ENCODE measurements at places on chromosomes 7 and 10.

DNA sequence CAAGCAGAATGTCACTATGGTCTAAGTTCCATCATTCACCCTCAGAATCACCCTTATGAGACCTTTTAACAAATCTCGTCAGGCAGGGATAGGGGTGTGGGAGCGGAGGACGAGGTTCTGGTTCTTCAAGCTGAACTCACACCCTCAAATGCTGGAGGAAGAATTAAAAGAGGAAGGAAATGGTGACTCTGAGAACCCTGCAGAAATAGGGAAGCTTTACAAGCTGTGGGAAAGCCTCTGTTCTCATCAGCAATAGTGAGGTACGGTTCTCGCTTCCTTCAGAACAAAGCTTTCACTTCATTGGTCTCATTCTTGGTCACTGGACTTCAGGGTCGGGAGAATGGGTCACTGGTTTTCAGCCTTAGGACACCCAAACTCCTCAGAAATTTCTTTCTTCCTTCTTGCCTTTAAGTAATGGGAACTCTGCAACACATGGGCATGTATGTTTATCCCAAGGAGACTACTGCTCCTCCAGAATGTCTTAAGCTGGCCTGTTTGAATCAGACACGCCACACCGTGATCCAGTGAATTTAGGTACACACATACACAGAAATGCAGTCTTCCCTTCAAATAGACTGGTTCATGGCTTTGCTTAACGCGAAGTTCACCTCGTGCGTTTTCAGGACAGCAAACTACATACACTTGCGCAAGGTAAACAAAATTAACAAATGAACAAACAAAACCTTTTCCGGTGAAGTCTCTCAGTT is 226.0 kb downstream of the SFMBT2 start:
- DNase-seq, result no peak

DNA sequence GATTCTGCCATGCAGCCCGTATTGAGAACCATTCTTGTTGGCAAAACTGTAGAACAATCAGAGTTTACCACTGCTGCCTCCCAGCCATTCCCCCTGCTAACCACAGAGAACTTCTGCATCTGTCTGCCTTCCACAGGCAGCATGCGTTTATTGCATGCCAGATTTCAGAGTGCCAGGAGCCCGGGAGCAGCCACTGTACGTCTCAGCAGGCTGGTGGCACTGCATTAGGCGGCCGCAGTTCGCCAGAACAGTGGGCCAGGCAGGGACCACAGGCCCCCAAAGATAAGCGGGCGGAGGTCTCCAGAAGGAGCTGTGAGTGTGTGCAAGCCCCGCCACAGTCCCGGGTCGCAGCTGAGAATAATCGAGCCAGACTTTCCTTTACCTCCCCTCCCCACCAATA is 31.8 kb downstream of the ZNF467 start:
- no peak for DNase-seq

DNA sequence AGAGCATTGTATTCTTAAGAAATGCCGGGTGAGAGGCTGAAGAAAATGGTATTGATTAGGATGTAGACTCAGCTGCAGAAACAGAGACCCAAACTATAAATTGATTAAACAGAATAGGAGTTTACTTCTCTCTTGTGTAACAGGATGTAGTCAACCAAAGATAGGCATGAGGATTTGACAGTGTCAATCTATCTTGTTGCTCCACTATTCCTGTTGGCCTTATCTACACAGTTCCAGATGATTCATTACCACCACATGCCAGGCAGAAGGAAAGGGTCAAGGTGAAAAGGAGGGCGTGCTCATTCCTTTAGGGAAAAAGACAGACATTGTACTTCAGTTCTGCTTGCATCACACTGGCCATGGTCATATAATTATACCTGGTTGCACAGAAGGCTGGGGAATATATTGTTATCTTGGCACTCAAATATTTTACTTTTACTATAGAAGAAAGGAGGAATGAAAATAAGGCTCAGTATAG is 11.9 kb upstream of the DMTF1 start:
- no peak for DNase-seq

DNA sequence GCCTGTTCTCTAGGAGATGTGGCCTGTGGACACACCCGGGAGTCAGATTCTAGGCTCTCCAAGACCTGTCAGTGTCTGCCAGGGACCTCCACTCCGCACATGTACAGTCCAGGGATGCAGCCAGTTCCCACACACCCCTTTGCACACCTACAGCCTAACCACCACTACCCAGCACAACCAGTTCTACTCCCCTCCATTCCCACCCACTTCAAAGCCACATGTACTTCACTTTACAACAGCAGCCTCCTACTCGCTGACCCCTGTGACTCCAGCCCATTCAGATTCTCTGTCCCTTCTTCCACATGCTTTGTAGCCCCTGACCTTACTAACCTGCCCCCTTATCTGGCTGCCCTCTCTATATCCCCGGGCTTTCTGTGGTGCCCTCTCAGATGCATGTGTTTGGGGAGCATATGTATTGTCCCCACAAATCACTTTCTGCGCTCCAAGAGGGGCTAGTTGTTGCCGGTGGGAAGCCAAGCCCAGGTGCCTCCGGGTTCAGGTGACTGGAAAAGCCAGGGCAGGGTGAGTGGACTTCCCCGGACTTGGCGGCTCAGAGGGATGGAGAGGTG is 7.2 kb downstream of the LBX1 start:
- DNase-seq, result no peak

DNA sequence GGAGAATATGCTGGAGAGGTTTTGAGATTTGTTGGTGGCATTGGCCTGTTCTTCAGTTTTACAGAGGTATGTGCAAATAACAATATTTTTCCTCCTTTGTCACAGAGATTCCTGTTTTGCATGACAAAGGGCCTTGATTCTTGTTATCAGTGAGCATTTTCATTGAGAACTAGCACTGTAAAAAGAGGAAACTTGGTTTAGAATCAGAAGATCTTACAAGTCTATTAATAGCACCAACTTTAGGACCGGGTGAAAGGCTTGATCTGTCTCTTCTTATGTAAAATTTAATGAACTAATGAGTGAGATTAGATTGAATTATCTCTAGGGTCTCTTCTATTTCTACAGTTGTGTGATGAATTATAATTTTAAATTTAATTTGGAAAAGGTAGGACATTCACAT is 25.5 kb downstream of the TSPAN13 start:
- no peak for DNase-seq

- no peak for DNase-seq
These were observed 508.5 kb downstream of the DNAJB6 start for GRCh38 chr7:157845203-157845835.

- no peak for DNase-seq
These were observed 528.8 kb upstream of the PCDH15 start for GRCh38 chr10:55329796-55330195.

DNA sequence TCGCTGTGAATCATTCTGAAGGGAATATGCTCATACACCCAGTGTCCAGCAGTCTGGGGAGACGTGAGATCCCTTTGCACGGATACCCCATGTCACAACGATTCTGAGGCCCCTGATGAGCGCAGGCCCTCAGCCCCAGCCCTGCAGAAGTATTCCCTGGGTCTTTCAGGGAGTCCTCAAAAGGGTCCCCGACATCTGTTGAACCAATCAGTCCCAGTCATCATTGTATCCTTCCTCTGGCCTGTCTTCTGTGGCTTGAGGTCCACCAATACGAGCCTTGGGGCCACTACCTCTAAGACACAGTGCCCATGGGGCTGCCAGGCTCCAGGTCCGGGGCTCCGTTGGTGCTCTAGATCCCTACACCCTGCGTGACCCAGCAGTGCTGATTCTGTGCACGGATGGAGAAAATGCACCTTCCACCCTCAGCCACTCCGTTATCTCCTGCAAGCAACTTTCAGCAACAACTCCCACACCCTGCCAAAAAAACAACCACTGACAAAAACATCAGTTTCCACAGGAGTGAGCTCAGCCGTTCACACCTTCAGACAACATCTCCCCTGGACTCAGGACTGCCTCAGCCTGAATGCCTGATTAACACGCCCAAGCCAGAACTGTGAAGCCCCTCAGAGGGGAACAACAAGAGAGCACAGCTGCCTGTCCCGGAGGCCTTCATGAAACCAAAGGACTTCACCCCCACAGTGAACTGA is 46.9 kb upstream of the KDM7A start:
- DNase-seq, result no peak

GRCh38 chr7:117044664-117045063 is 91.4 kb downstream of the ST7 start:
- no peak for DNase-seq

GRCh38 chr7:156155988-156156733 is 343.9 kb upstream of the SHH start:
- DNase-seq, result no peak

DNA sequence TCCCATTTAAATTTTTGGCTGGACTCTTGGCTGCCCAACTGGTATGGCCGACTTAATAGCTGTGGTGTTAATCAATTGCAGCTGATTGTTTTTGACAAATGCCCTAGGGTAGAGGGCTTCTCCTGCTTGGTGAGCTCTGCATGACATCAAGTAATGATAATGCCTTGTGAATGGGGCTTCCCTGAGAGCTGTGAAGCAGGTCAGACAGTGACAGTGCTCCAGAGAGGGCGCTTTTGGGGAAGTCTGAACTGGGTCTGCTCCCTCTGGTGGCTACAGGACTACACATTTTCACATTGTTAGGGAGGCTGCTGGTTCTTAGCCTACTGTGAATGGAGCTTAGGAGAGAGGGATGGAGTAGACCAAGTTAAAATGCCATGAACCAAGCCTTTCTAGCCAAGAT is 98.8 kb downstream of the SDK1 start:
- no peak for DNase-seq

- DNase-seq, result peak; percentile 28
These were observed 116.8 kb upstream of the PRSS1 start for GRCh38 chr7:142632271-142633134.

- DNase-seq, result no peak
These were observed 10.8 kb upstream of the ELN start for GRCh38 chr7:74017125-74017524.

GRCh38 chr7:97873606-97874005 is 1.4 kb upstream of the ASNS start:
- no peak for DNase-seq

DNA sequence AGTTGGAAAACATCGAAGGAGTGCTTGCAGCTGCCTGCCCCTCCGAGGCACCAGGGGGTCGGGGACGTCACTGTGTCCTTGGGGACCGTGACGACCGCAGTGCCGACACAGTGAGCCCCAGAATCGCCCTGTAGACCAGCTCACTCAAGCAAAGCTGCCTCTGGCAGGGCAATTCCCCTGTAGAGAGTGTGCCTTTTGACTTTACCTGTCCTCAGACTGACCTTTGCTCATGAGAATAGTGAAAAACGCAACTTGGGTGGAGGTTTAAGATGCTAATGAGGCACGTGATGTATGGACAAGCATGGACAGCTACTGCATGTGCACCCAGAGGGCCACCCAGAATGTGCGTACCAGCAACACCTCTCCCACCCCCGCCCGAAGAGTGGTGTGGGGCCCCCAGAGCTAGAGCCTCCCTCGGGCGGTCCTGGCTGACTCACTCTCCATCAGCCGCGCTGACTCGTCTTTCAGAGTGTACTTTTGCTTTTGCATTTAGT is 271.9 kb downstream of the ADARB2 start:
- DNase-seq, result no peak

DNA sequence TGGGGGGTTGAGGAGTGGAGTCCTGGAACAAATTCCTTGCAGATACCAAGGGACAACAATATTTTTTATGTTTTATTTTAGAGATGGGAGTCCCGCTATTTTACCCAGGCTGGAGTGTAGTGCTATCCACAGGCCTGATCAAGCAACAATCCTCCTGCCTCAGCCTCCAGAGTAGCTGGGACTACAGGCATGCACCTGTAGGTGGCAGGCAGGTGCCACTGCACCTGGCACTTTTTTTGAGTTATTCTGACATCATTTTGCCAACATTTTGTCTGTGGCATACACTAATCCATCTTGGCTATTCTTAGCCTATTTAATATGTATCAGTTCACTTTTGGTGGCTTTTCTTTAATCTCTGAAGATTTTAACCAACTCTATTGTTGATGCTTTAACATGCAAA is 317.8 kb upstream of the MTPN start:
- DNase-seq, result no peak

- DNase-seq, result peak; percentile 10
These were observed 747 bp downstream of the GDI2 start for GRCh38 chr10:5812283-5813090.

- DNase-seq, result no peak
These were observed 46.0 kb upstream of the CDK1 start for GRCh38 chr10:60732198-60732806.

DNA sequence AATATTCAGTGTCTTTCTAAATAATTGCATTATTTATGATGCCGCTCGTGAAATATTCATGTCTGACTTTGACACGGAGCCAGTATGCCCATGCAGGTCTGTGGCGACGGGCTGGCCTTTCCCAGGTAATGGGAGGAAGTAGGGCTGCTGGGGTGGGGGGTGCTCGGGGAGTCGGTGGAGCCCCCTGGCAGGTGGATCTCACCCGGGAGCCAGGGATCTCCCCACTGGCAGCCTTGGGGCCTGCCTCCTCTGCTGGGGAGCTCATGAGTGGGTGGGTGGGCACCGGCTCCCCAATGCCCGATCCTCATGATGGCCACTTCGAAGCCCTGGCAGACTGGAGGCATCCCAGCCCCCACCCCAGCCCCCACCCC is 52.8 kb downstream of the PWWP2B start:
- no peak for DNase-seq
